Stimulated activated CD8-positive, alpha-beta memory T cell treated with anti-CD3 and anti-CD28 coated beads, Interleukin-7, amount 100 ng/mL, for 1 hour (primary cell): ENCODE measurements at places on chromosomes 4 and X.
A peak's percentile ranks its signal among the peaks of the same experiment; 100 is the strongest.

DNA sequence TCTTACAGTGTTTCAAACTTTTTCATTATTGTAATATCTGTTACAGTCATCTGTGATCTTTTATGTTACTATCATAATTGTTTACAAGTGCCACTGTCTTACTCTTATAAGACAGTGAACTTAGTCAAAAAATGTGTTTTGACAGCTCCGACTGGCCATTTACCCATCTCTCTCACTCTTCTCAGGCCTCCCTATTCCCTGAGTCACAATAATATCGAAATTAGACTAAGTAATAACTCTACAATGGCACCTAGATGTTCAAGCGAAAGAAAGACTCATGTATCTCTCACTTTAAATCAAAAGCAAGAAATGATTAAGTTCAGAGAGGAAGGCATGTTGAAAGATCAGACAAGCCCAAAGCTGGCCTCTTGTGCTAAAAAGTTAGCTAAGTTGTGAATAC lies 184.2 kb downstream of the CDS1 start:
- no peak for DNase-seq

- DNase-seq, result no peak
Measured at GRCh38 chr4:128823025-128823661, 13.6 kb downstream of the JADE1 start.

- peak; percentile 27 for DNase-seq
Measured at GRCh38 chrX:130086447-130087206, 23.7 kb downstream of the ELF4 start.

DNA sequence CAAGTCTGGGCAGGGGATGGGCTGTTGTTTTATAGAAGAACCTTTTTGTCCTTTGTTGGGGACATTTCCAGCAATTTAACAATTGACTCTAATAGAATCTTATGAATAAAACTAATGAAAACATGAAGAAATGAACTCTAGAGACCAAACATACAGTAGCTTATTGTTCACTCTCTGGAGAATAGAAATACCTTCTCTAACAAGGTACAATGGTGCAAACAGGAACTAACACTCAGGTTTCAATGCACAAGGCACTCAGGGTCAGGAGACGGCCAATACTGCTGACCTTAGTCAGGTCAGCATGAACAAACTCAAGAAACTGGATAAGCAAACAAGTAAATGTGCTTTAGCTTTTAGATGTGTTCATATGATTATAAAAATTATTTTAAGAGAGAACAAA lies 39.6 kb upstream of the FBXW7 start:
- no peak for DNase-seq

GRCh38 chrX:2321411-2321810 lies 179.4 kb downstream of the DHRSX start:
- no peak for DNase-seq
